GM12878 (cell line): ENCODE measurements at places on chromosomes 7 and 10.

DNA sequence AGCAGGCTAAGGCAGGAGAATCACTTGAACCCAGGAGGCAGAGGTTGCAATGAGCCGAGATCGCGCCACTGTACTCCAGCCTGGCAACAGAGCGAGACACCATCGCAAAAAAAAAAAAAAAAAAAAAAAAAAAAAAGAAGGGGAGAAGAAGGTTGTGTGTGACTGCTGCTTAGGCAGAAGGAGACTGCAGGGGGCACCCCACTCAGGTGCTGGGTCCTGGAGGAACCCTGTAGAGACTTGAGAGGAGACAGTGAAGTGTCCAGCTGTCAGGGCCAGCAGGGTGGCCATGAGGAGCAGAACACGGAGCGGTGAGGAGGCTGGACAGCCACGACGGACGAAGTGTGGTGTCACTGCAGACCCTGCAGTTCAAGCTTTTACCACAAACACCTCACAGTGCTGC is 99.0 kb upstream of the NMT2 start:
- no peak for DNase-seq

GRCh38 chr7:138506764-138507163 is 46.7 kb downstream of the TRIM24 start:
- DNase-seq = no peak

DNA sequence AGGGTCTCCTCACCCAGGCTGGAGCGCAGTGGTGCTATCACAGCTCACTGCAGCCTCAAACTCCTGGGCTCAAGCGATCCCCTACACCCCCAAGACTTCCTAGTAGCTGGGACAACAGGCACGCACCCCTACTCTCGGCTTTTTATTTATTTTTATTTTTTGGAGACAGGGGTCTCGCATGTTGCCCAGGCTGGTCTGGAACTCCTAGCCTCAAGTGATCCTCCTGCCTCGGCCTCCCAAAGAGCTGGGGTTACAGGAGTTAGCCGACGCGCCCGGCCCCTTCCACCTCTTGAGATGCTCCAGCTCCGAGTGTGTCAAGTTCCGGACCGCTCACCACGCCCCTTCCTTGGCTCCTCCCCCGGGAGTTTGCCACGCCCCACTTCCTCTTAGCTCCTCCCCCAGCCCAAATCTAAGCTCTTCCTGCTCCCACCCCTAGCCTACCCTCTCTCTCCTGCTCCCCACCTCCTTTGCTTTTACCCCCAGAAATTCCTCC is 6.3 kb downstream of the NAT16 start:
- no peak for DNase-seq

- no peak for DNase-seq
Measured at GRCh38 chr10:48681740-48682139, 2.9 kb upstream of the WDFY4 start.

DNA sequence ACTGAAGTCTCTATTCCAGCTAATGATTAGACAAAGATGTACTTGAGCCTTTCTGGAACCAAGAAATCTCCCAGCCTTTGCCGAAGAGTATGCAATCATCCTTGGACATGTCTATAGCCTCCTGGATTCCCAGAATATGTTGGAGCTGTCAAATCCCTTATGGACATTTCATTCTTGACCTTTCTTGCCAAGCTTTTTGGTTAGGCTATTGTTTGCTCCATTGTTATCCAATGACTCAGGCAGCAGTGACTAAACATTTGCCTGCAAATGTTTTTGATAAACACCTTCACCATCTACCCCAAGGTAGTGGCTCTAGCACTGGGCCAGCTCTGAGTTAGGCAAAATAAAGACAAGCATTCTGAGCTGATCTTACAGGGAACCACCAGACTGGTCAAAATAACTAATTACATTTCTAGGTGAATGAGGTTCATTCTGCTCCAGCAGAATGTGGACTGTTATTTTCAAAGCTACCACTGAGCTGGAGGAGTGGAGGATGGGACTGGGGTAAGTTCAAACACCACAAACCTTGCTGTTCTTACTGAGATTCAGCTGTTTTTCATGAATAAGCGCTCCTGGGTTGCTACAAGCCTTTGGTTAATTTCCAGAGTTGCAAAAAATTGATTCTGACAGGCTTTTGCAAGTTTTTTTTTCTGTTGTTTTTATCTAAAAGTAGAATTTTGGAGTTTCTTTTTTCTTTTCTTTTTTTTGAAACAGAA is 81.0 kb downstream of the TMEM270 start:
- DNase-seq = no peak

GRCh38 chr7:95297041-95297440 is 27.3 kb downstream of the PON1 start:
- DNase-seq = no peak

DNA sequence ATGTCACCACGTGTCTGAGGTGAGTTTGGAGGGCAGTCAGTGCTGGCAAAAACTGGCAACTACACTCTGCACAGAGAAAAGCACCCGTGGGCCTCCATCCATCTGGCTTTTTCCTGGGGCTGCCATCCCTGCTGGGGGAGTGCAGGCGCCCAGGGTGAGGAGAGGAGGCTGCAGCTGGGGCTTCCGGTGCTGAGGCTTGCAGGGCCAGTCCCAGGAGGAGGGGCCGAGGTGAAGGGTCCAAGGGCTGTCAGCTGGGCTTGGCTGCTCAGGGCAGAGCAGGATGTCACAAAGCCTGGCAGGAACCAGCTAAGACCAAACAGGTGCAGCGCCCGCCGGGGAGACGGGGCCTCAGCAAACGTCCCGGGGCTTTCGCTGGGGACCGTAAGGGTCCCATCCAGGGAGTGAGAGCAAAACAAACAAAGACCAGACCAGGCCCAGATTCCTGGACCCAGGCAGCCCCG is 77.2 kb downstream of the CFAP46 start:
- DNase-seq = no peak

DNA sequence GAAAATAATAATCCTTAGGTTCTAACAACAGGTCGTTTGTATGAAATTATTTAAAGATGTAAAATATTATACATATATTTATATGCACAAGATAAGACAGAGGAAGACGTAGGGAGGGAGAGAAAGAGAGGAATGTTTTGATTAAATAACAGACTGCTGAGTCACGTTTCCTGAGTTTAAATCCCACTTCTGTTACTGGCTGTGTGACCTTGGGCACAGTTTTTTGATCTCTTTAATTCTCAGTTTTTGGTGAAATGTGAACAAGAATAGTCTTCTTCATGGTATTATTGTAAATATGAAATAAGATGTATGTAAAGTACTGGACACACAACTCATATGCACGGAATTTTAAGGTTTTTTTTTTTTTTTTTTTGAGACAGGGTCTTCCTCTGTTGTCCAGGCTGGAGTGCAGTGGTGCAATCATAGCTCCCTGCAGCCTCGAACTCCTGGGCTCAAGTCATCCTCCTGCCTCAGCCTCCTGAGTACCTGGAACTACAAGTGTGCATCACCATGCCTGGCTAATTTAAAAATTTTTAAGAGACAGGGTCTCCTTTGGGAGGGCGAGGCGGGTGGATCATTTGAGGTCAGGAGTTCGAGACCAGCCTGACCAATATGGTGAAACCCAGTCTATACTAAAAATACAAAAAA is 42.6 kb downstream of the BAMBI start:
- no peak for DNase-seq

GRCh38 chr7:5549096-5549763 is 125.6 kb upstream of the TNRC18 start:
- no peak for DNase-seq

DNA sequence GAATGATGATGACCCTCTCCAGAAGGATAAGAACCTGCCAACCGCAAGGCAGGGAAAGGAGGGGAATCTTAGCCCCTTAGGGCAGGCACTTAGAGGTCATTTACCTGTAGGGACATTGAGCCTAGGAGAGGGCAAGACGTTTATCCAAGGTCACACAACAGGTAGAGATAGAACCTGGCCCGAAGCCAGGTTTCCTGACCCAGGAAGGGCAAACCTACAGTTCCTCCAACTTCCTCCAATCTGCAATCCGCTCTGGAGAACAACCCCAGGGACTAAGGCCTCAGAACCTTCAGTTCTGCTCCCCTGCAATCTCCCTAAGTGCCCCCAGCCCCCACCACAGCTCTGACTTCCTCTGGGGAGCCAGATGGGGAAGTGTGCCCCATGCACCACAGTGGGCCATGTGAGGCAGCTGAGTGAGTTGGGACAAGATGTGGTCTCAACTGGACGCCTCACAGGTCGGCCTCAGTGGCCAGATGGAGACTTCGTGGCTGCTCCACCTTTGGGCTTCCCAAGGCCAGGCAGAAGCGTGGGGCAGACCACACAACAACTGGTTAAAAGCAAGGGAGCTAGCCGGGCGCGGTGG is 1.4 kb upstream of the PSAP start:
- DNase-seq = no peak

GRCh38 chr10:112663234-112664125 is 216.5 kb downstream of the VTI1A start:
- no peak for DNase-seq

- no peak for DNase-seq
Measured at GRCh38 chr10:69073026-69073425, 14.9 kb upstream of the SRGN start.

- DNase-seq = no peak
Measured at GRCh38 chr10:78866731-78867554, 201.8 kb upstream of the ZMIZ1 start.

DNA sequence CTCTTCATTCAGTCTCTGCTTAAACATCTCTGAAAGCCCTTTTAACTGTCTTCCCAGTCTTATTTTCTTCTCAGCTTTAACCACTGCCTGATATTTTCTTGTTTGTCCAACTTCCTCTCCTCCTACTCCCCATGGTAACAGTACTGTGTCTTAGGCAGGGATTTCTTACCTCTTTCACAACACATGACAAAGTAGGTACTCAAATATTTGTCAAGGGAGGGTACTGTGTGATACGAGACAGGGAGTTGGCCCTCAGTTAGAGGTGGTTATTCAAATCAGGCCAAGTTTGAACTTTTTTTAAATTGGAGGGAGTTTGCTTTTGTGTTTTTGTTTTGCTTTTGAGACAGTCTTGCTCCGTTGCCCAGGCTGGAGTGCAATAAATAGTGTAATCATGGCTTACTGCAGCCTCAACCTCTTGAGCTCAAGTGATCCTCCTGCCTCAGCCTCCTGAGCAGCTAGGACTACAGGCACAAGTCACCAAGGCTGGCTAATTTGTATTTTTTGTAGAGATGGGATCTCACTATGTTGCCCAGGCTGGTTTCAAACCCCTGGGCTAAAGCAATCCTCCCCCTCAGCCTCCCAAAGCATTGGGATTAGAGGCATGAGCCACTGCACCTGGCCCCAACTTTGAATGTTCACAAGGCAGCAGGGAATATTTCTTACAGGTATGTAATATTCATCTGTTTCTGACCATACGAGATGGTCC is 2.5 kb upstream of the KPNA7 start:
- DNase-seq = no peak

DNA sequence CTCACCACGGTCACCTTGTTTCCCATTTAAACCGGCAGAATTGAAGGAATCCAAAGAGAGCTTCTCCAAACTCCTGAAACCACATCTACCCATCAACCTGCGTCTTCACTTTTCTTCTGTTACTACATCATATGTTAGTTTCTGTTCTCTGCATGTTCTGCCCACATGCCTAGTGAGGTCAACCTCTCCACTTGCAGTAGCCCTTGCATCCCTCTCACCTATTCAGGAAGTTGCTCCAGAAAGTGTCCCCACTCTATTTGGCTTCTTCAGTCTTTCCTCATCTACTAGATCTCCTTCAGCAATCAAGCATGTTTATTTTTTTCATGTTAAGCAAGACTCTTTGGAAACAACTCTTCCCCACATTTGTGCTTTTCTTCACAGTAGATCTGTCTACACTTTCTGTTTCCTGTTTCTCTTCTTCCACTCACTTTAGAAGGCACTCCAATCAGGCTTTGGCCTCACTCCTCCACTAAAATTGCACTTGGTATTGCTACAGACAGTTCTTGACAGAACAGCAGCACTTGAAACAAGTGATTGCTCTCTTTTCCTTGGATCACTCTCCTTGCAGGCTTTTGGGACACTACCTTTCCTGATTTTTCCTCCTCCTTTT is 7.5 kb downstream of the SAMD9L start:
- no peak for DNase-seq

- no peak for DNase-seq
Measured at GRCh38 chr7:131945313-131945911, 389.0 kb upstream of the PODXL start.
